HepG2 (cell line): ENCODE measurements at places on chromosomes 12 and 14. TPM values are rescaled to one million over a fixed set of nuclear protein-coding genes. Genes with fewer than 3 reads are reported as not detected.

The ABCB9 gene
- total RNA-seq = 3.4 and 6.0 TPM in 2 replicates

DNA sequence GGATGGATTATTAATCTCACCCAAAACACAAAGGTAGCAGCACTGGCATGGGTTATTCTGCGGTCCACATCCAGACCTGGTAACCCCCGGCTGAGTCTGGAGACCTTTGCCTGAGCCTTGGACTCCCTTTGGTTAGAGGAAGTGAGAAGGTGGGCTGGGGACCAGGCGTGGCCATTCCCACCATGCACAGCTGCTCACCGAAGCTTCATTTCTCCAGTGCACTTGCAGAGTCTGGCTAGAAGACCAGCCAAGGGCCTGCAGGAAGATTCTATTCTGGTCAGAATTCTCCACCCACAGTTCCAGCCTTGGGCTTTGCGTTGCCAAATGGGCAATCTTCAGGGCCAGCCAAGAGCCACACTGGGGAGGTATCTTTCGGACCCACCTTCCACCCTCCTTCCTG is 73.0 kb downstream of the LGMN start:
- DNase-seq = no peak

The DPF3 gene
- 0.60 TPM in 2 replicates for total RNA-seq

DNA sequence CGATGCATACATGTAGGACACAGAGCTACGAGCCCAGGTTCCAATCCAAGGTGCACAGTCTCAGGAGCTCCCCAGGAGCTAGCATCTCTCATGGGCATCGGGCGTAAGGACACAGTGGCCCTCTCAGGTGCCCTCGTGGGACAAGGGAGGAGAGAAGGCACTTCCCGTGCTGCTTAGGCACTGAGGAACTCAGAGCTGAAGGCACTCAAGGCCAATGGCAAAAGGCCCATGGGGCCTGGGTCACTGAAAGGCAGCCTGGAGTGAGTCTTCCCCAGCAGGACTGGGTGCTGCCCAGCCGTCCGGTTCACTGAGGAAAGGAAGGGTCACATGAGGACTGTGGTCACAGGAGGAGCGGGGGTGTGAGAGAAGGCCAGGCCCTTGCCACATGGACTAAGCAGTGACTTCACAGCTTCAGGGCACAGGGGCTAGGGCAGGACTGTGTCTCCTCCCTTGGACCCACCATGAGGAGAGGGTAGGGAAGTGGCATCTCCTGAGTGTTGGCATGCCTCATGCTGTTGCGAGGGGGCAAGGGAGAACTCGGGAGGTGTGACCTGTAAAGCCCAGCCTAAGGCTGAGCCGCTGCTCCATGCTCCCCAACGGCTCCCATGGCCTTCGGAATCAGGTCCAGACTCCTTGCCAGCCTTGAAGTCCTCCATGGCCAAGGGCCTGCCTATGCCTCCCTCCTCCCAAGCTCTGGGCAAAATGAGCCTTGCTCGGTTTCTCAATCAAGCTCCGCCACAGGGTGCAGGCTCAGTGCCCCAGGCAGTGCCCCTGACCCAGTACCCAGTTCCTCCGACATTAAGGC is 51.8 kb downstream of the CHGA start:
- no peak for DNase-seq

GRCh38 chr12:104167519-104168458 is 29.8 kb upstream of the NFYB start:
- DNase-seq = no peak

- DNase-seq = peak; percentile 95
These were observed 107.5 kb upstream of the ATF7IP start for GRCh38 chr12:14257734-14258574.

The SERPINA12 gene
- total RNA-seq = not detected in 2 replicates

DNA sequence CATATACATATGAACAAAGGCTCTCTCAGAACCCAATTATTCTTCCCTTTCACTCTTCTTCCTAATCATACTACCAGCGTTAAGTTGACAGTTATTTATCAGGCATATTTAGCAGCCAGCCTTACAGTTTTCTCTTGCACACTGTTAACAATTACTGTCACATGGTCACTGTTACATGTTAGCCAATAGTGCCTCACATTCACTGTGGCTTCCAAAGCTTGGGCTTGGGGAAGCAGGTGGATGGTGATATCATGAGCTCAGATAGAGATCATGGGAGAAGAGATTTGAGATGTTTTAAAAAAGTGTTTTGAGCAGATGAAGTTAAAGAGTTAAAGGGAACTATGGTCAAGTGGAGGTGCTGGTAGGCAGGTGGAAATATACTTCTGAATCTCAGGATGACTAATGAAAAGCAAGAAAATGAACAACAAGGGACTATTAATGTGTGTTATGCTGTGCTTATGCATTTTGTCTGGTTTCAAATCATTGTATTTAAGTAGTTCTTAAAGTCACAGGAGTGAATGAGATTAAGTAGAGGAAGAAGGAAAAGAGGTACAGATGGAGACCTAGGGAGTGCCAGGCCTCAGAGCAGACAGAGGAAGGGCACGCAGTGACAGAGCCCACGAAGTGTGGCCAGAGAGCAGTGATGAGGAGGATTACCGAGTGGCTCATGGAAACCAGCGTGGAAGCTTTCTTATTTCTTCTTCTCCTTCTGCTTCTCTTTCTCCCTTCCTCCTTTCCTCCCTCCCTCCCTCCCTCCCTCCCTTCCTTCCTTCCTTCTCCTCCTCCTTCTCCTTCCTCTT is 39.6 kb downstream of the BICD1 start:
- no peak for DNase-seq
